ENCODE measurements at places on chromosomes 1 and 21. TPM values are rescaled to one million over a fixed set of nuclear protein-coding genes. Genes with fewer than 3 reads are reported as not detected.

KPRP gene
- not detected for total RNA-seq

FCRL4 gene
- total RNA-seq: not detected

GUCA2A gene
- not detected for total RNA-seq

EFNA3 gene
- total RNA-seq: 11.6 TPM

PIK3C2B gene
- total RNA-seq: 8.0 TPM

TINAGL1 gene
- total RNA-seq: 0.71 TPM

GBP7 gene
- not detected for total RNA-seq

SZRD1 gene
- 81.9 TPM for total RNA-seq

TNFRSF25 gene
- 3.2 TPM for total RNA-seq

C1orf35 gene
- total RNA-seq: 36.4 TPM

RGS4 gene
- total RNA-seq: not detected

C2CD4D gene
- total RNA-seq: not detected

VPS45 gene
- 17.9 TPM for total RNA-seq

PPIAL4G gene
- total RNA-seq: not detected

MR1 gene
- 6.2 TPM for total RNA-seq

RHD gene
- not detected for total RNA-seq

STIL gene
- 9.0 TPM for total RNA-seq

TMCC2 gene
- 1.7 TPM for total RNA-seq

MASP2 gene
- 0.15 TPM for total RNA-seq

HSD11B1 gene
- total RNA-seq: 0.47 TPM

FCRL1 gene
- total RNA-seq: not detected

TNNT2 gene
- total RNA-seq: 0.24 TPM

TMPRSS2 gene
- 0.09 TPM for total RNA-seq

MYOG gene
- not detected for total RNA-seq

AIRE gene
- not detected for total RNA-seq

HES5 gene
- total RNA-seq: not detected

NFIA gene
- 9.8 TPM for total RNA-seq

AMY1B gene
- not detected for total RNA-seq

KRTAP19-3 gene
- not detected for total RNA-seq

RGS2 gene
- 186 TPM for total RNA-seq

PCP4 gene
- total RNA-seq: not detected

Measured in A549 treated with Hydrocortisone at 1 μM for 4 hours (cell line).